PC-3 (cell line): ENCODE measurements at places on chromosomes 16 and 17.
A peak's percentile ranks its signal among the peaks of the same experiment; 100 is the strongest.

GRCh38 chr17:32010114-32010513, 2.9 kb downstream of the LRRC37B start:
- no peak for DNase-seq

GRCh38 chr16:57367116-57367752, 5.1 kb upstream of the CX3CL1 start:
- peak; percentile 70 for DNase-seq

DNA sequence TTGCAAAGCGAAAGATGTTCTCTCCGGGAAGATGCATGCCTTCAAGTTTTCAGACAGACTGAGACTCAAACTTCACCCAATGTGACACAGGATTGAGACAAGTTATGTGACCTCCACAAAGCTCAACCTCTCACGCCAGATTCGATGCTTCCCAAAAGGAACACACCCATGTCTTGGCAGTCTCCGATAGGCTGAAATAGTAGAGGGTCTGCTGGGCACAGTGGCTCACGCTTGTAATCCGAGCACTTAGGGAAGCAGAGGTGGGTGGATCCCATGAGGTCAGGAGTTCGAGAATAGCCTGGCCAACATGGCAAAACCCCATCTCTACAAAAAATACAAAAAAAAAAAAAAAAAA, 22.1 kb downstream of the ZFHX3 start:
- DNase-seq, result no peak

DNA sequence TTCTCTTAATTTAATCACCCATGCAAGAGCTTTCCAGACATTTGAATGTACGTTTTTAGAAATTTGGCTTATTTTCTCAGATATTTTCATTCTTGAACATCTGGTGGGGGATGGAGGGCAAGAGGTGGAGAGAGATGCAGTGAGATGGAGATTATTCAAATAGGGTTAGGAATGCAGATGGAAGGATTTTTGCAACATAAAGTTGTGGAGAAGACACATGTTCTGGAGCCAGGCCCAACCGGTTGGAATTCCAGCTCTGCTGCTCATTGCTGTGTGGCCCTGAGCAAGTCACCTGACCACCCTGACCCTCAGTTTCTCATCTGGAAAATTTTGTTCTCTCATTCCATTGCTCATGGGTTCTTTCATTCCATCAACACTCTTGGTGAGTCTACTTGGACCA, 66.9 kb downstream of the IRX3 start:
- DNase-seq, result no peak

GRCh38 chr17:34723875-34724274, 144.5 kb downstream of the TMEM132E start:
- DNase-seq, result no peak

DNA sequence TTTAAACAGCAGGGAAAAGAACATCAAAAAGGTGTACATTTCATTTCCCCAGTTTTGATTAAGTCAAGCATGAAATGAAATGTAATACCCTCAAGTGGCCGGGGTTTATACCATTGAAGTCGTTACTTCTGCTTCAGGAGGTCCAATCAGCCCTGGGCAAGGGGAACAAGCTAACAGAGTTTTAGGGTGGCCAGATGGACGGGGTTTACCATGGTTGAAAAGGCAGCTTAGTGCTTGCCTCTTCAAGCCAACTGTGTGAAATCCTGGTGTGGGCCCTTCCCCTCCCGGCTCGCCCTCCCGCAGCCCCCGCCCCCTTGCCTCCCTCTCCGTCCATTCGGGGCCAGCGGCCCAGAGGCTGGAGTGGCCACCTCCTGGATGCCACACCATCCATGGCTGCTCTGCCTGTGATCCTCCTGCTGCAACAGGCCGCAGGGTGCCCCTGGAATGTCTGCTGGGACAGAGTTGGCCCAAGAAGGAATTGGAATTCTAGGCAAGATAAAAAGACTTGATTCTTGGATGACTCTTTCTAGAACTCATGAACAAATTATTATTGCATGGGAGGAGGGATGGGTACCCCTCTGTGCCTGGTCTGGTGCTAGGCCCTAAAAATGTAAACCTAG, 296.2 kb upstream of the IRX3 start:
- DNase-seq, result no peak

DNA sequence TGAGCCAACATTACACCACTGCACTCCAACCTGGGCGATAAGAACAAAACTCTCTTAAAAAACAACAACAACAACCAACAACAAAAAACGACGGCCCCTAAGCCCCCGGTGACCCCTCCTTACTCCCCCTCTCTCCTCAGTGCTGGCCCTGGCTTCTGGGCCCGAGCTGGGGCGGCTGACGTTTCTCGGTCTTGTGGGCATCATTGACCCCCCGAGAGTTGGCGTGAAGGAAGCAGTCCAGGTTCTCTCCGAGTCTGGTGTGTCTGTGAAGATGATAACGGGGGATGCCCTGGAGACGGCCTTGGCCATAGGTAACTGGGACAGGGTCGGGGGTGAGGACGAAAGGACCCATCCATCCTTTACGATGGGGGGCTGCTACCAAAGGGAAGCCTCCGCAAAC, 52.7 kb downstream of the MEAK7 start:
- DNase-seq, result no peak

GRCh38 chr16:75983741-75984381, 257.6 kb upstream of the CPHXL start:
- no peak for DNase-seq

GRCh38 chr17:55154101-55154500, 110.7 kb upstream of the HLF start:
- DNase-seq, result no peak

DNA sequence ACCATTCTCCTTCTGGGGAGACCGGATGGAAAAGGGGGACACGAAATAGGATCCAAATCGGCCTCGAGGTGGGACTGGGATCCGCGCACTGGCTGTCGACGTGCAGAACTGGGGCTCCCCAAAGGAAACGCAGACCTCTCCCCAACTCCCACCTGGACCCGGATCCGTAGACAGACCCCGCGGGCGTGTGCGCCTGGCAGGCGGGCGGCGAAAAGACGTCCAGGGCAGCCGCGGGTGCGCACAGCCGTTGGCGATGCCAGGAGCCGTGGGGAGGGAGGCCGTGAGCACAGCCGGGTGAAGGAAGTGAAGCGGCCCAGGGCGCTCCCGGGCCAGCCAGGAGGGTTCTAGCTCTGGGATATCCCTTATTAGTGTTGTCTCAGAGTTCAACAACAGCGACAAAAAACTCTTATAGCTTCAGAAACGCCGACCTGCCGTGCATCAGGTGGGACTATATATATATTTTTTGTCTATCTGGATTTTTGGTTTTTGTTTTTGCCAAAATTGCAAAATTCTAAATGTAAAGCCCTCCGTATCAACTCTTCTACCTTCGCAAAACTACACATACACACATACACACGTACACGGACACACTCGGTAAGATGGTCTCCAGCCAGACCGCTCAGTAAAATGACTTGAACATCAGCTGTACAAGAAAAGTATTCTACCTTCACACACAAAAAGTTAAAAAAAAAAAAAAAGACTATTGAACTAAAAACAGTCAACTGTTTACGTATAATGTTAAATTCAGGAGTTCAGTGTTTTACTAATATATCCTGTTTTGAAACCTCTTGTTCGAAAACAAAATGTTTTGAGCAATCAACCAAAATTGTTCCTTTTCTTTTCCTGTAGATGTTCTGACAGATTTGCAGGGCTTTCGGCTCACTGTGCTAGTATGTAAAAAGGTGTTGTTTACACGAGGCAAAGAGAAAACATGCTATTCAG, 5.2 kb upstream of the AATF start:
- no peak for DNase-seq

GRCh38 chr16:62712566-62712965, 676.3 kb upstream of the CDH8 start:
- no peak for DNase-seq

DNA sequence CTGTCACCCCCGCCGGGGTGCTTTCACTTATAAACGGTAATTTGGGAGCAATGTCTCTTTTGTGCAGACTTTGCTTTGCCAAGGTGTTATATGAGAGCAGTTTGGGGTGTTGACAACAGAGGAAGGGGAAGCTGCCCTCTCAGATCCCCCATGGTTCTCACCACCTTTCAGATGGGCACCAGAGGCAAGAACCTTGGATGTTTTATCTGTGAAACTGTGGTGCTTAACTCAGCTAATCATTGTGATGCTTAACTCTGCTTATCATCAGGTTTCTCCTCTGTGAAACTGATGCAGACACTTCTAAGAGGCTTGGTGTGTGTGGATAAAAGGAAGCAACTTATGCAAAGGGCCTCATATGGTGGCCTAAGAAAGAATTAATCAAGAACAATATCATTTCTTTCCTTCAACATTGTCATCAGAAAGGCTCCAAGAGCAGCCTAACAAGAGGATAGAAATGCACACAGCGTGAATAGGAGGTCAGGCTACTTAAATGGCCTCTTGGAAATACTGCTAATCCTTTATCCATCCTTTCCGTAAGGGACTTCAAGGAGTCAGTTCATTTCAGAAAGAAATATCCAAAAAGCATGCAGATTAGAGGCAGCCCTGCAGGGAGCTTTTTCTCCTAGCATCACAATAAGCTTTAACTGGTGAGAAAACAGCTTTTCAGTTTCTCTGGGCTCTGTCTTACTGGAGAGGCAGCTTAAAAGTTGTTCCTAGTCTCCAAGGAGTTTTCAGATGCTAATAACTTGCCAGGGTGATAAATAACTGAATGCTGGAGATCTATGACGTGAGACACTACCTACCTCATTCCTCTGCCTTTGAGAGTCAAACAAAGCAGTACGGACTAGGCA, 55.1 kb upstream of the CLEC3A start:
- no peak for DNase-seq

DNA sequence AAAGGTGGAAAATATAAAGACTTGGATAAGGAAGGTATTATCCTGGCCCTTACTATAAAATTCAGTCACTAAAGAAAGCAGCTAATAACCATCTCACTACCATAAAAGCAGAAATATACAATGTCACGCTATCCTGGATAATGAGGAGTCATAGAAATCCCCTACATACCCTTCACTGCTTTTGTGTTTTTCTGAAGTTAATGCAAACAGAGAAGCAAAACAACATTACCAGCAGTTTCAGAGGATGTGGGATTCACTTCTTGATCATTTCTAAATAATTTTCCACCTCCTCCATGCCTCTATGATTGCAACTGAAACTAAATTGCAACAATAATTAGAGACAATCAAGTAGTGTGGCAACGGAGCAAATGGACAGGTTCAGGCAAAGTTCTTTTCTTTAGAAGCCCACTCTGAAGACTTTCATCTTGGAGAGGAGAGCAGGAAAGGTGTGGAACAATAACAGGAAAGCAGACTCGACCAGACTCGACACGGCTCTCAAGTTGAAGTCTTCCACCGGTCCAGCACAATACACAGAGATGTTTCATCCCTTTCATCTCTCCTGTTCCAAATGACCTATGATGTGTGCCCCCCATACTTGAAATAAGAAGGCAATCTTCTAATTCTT, 10.2 kb downstream of the CYTH1 start:
- no peak for DNase-seq

GRCh38 chr16:11870399-11870798, 19.1 kb upstream of the RSL1D1 start:
- DNase-seq, result no peak

- DNase-seq, result peak; percentile 91
Observed at GRCh38 chr16:21167360-21167759, 8.9 kb downstream of the LDAF1 start.

- DNase-seq, result no peak
Observed at GRCh38 chr16:56211435-56211981, 20.2 kb downstream of the GNAO1 start.

DNA sequence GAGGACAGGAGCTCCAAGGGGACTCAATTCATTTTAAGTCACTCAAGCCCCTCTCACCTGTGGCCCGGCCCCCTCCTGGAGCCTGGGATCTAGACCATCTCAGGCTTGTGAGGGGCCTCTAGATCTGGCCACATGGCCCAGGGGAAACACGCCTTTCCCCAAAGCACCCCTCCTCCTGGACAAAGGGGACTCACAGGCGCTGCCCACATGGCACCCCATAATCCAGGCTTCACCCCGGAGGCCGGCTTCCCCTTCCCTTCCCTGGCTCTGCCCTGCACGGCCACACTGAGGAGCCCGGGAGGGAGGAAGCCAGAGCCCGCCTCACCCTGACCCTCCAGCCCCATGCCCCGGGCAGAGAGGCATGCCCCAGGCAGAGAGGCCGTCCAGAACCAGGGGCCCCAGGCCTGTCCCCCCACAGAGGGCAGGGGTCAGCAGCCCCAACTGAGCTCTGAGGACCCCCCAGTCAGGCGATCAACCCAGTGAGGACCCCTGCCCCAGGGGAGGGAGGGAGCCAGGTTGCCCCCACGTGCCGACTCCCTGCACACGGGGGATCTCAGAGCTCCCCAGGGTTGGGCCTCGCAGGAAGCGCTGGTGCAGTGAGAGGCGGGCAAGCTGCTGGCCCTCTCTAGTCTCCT, 10.9 kb downstream of the HS3ST6 start:
- DNase-seq, result no peak

- peak; percentile 21 for DNase-seq
Observed at GRCh38 chr17:37820995-37821713, 76.3 kb upstream of the HNF1B start.

- DNase-seq, result no peak
Observed at GRCh38 chr17:3877220-3877619, 15.6 kb downstream of the CAMKK1 start.

- DNase-seq, result peak; percentile 63
Observed at GRCh38 chr17:82236142-82236971, 7.5 kb downstream of the SLC16A3 start.

- DNase-seq, result peak; percentile 66
Observed at GRCh38 chr17:78998311-78999055, 11.1 kb downstream of the CANT1 start.

- no peak for DNase-seq
Observed at GRCh38 chr16:12176051-12176450, 199.5 kb downstream of the SNX29 start.

GRCh38 chr16:82992786-82993185, 366.0 kb downstream of the CDH13 start:
- DNase-seq, result no peak

DNA sequence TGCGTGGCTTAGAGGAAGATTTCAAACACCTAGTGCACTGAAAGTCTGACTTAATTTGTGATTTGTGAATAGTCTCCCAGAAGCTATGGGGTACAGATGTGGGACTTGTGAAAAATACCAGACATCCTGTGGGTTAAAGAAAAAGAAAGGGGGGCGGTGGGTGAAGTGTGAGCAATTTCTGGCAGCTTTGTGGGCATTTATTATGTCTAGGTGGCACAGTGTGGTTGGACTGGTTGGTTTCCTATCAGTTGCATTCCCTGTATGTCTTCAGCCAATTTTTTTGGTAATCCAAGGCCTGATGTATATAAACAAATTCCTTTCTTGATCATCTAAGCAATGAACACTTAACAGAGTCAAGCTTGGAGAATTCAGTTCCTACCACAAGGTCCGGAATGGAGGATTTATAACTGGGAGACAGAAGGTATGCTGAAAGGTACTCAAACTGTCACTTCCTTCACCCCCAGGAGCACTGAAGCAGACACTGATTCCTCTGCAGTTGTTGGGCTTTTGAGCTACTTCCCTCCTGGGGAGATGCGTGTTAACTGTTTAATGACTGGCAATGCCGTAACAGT, 211.6 kb downstream of the WWOX start:
- no peak for DNase-seq

- DNase-seq, result peak; percentile 93
Observed at GRCh38 chr16:83802135-83802534, 5.6 kb upstream of the HSBP1 start.

GRCh38 chr16:27191352-27191924, 11.9 kb upstream of the KDM8 start:
- no peak for DNase-seq

GRCh38 chr17:57485916-57486881, 229.9 kb downstream of the MSI2 start:
- DNase-seq, result no peak
